ENCODE measurements at places on chromosomes 13 and 19. TPM values are rescaled to one million over a fixed set of nuclear protein-coding genes. Genes with fewer than 3 reads are reported as not detected.

- H3K4me1 ChIP-seq = no peaks in the 10 kb centered on the region
- H3K4me3 ChIP-seq = no peak overlapping the region
- no peak for DNase-seq
- H3K27me3 ChIP-seq = no peaks in the 10 kb centered on the region
- no peak overlapping the region for H3K27ac ChIP-seq
Observed at GRCh38 chr19:49616945-49617344, 23.0 kb downstream of the RRAS start.

Gene IGFL4
- not detected for total RNA-seq

GRCh38 chr13:27053902-27054595 is 117.6 kb downstream of the USP12 start:
- no peak overlapping the region for H3K27ac ChIP-seq
- no peaks in the 10 kb centered on the region for H3K27me3 ChIP-seq
- no peaks in the 10 kb centered on the region for H3K4me1 ChIP-seq

- no peaks in the 10 kb centered on the region for H3K36me3 ChIP-seq
- H3K4me3 ChIP-seq = no peak overlapping the region
- no peak for DNase-seq
- no peak overlapping the region for H3K27ac ChIP-seq
Observed at GRCh38 chr13:32233062-32233461, 82.1 kb downstream of the ZAR1L start.

All from A673 (cell line).